Kidney capillary endothelial cell (primary cell): ENCODE measurements at places on chromosomes 12 and 14.

GRCh38 chr14:100738269-100738691, 11.6 kb downstream of the DLK1 start:
- DNase-seq = no peak

GRCh38 chr14:95198320-95198719, 41.0 kb upstream of the DICER1 start:
- DNase-seq = no peak

- DNase-seq = no peak
Measured at GRCh38 chr14:60133487-60133886, 31.7 kb downstream of the DHRS7 start.

DNA sequence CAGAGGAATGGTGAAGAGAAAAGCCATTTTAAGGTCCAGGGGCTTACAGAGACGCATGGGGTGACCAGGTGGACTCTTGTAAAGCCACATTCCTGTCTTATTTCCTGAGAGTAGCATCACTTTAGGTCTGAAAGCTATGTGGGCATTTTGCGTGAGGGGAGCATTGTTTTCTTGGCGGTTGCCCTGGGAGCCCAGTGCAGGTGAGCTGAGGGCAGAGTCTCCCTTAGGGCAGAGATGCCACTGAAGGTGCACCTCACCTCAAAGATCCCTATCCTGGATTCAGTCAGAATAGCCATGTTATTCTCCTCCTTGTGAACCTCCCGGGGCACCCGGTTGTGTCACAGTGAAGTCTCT, 12.4 kb downstream of the GLRX5 start:
- DNase-seq = no peak

GRCh38 chr14:100838493-100839314, 12.8 kb downstream of the MEG3 start:
- no peak for DNase-seq

DNA sequence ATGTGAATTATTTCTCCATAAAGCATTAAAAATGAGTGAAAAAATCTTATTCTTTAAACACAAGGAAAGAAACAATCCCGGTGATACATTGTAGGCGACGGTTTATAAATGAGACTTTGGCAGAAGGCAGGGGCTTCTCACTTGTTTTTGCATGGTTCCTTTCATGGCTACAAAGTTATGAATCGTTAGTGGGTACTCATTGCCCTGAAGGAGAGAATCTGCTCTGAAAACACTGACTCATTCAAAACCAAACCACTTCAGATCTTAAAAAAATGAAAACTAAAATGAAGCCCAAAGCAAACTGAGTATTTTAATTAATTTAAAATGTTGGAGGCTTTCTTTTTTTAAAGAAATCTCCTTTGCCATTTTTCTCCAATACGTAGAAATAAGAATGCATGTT, 41.4 kb upstream of the AMIGO2 start:
- DNase-seq = no peak

DNA sequence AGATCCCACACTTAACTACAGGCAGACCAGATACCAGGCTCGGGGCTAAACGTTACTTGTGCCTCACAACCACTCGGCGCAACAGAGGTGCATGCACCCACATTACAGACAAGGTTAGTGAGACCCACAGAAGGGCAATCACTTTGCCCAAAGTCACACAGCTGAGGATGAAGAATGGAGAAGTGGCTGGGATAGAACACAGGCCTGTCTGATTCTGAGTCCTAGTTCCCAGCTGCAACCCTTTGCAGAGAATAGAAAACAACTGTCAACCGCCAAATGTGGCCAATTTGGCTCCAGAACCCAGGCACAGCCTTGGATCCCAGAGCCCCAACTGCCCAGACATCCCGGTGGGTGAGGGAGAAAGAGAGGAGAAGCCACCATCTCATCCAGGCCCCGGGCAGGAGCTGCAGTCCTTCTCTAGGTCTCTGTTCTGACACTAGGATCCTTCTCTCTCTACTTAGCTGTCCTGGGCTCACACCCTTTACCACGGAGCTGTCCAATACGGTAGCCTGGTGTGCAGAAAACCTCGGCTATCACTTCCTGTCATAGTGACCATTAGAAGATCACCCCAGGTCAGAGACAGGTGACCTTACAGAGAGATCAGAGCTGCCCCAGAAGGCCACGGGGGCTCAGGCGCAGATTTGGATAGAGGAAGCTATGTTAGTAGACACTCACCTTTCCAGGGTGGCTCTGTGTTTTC, 59.1 kb downstream of the FAM222A start:
- DNase-seq = no peak

DNA sequence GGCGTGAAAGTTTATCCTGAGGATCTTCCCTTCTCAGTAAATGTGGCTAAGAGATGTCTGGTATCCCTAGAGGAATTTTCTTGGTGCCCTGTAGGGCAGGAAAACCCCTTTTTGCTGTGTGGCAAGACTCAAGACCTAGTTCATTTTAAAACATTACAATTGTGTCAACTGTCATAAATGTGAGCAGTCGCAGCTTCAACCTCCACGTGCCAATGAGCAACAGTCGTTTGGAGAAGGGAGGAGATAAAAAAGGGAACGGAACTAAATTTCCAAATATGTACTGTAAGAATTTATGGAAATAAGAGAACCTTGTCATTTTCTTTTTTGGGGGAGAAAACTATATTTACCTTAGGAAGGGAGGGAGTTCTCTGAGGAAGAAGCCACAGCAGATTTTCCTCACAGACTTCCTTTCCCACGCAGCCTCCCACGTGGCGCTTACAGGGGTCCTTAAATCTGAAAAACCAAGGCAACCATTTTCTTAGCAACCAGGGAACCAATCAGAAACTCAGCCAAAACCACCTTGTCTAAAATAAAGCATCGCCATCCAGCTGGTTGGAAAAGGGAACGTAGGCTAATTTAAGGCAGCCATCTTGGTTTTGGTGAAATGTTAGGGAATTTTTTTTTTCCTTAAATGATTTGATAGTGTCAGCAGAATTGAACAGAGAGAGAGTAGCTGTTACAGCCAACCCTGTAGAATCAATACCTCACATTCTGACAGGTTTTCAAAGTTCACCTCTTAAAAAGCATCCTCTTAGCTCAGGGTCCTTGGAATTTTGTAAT, 99.1 kb downstream of the FIGNL2 start:
- DNase-seq = no peak

- no peak for DNase-seq
Measured at GRCh38 chr12:84772281-84772680, 140.3 kb downstream of the SLC6A15 start.

GRCh38 chr12:112894128-112894527, 12.6 kb upstream of the OAS1 start:
- DNase-seq = no peak

GRCh38 chr12:1914114-1914911, 4.1 kb downstream of the CACNA2D4 start:
- no peak for DNase-seq

DNA sequence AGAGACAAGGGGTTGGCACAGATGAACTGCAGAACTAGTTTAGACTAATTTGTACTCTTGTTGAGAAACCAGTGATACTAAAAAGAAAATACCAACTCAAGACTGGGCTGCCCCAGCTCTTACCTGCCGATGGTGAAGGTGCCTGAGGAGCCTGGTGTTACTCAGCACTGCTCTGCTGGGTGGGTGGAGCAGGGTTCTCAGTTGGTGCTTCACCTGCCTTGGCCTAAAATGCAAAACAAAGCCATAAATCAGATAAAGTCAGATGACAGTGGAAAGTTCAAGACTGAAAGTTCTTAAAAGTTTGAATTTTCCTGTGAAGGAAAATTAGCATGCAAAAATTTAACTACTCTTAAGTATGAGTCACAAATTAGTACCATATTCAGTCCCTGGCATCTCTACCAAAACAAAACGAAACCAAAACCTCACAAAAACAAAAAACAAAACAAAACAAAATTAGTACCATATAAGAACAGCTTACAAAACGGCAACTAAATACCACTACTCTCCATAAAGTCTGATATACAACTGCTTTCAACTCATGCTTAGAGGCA, 21.9 kb downstream of the YBX3 start:
- no peak for DNase-seq

DNA sequence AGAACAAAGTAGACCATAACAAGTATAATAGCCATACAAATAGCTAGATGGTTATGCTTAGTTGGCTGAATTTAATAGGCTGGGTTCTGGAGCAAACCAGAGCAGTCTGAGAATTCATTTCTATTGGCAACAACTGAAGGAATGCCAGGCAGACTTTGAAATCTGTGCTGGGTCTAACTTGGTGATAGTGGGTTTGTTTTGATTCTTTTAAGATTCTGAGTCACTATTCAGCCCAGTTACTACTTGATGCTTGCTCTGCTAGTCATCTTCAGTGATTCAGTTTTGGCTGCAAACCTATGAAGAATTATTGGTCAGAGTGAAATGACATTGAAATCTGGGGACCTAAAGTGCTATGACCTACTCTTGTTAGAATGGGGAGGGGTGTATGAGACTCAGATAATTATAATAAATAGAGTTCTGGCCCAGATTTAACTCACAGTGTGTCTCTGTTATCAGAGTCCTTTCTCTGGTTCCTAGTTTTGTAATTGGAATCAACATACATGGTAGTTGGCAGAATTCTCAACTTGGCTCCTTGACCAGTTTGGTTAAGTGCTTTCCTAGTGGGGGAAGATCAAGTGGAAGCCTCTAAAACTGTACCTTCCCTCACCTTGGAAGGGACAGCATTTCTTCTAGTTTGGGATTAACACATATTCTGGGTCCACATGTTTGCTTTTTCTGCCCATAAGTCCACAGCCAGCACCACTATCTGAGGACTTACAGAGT, 43.5 kb downstream of the MNAT1 start:
- peak; percentile 33 for DNase-seq
